Left kidney (tissue), 8 donors: ENCODE measurements at places on chromosomes 2 and 18. TPM values are rescaled to one million over a fixed set of nuclear protein-coding genes. Genes with fewer than 3 reads are reported as not detected.

The GNAL gene
- polyA plus RNA-seq = 4.9 TPM

The CCBE1 gene
- polyA plus RNA-seq = 31.5 TPM

The RAB31 gene
- 29.4 TPM for polyA plus RNA-seq

The KLF7 gene
- polyA plus RNA-seq = 25.7 TPM

The SIX2 gene
- 22.6 TPM for polyA plus RNA-seq

The TSPYL6 gene
- polyA plus RNA-seq = 0.13 TPM

The COLEC11 gene
- 3.4 TPM for polyA plus RNA-seq

The INSIG2 gene
- 38.7 TPM for polyA plus RNA-seq

The DAW1 gene
- polyA plus RNA-seq = 0.52 TPM

The RESP18 gene
- not detected for polyA plus RNA-seq

The ZNF892 gene
- 7.6 TPM for polyA plus RNA-seq

The PLGLB2 gene
- 1.3 TPM for polyA plus RNA-seq

The SNORC gene
- polyA plus RNA-seq = 1.6 TPM

The PPIG gene
- 111 TPM for polyA plus RNA-seq

The EIF2AK3 gene
- 28.0 TPM for polyA plus RNA-seq

The C1GALT1C1L gene
- 4.1 TPM for polyA plus RNA-seq

The PROKR1 gene
- polyA plus RNA-seq = 0.40 TPM

The SERPINB13 gene
- polyA plus RNA-seq = not detected

The SLC35G4 gene
- not detected for polyA plus RNA-seq

The E2F6 gene
- polyA plus RNA-seq = 24.4 TPM

The RAB12 gene
- polyA plus RNA-seq = 65.1 TPM

The GALNT3 gene
- polyA plus RNA-seq = 20.2 TPM

The LHCGR gene
- polyA plus RNA-seq = 0.37 TPM

The GATA6 gene
- polyA plus RNA-seq = 7.3 TPM

The MYCN gene
- 34.9 TPM for polyA plus RNA-seq

The CFAP210 gene
- 2.9 TPM for polyA plus RNA-seq

The CELF4 gene
- polyA plus RNA-seq = 2.9 TPM

The UGT1A5 gene
- not detected for polyA plus RNA-seq

The ASB18 gene
- polyA plus RNA-seq = 0.15 TPM

The CCNT2 gene
- polyA plus RNA-seq = 83.6 TPM

The OTOS gene
- not detected for polyA plus RNA-seq

The ELOA2 gene
- polyA plus RNA-seq = not detected

The PLEK gene
- 4.7 TPM for polyA plus RNA-seq

The CYP26B1 gene
- polyA plus RNA-seq = 13.8 TPM

The SP9 gene
- polyA plus RNA-seq = not detected

The RAMP1 gene
- polyA plus RNA-seq = 2.5 TPM

The MC5R gene
- polyA plus RNA-seq = 0.22 TPM

The FRZB gene
- 10.9 TPM for polyA plus RNA-seq

The CENPA gene
- polyA plus RNA-seq = 20.7 TPM

The NYAP2 gene
- polyA plus RNA-seq = 0.17 TPM

The INO80C gene
- polyA plus RNA-seq = 31.2 TPM

The TMEM18 gene
- 56.5 TPM for polyA plus RNA-seq

The FOSL2 gene
- 24.8 TPM for polyA plus RNA-seq

The LIMS4 gene
- 2.1 TPM for polyA plus RNA-seq

The ASIC4 gene
- 0.20 TPM for polyA plus RNA-seq

The ASPRV1 gene
- 4.7 TPM for polyA plus RNA-seq

The FER1L5 gene
- 1.9 TPM for polyA plus RNA-seq

The LRRC30 gene
- polyA plus RNA-seq = 0.40 TPM

The PROC gene
- polyA plus RNA-seq = 3.6 TPM

The LYPD6B gene
- 37.2 TPM for polyA plus RNA-seq

The LRP1B gene
- polyA plus RNA-seq = 1.1 TPM

The EFR3B gene
- polyA plus RNA-seq = 9.9 TPM

The CRYGC gene
- polyA plus RNA-seq = not detected
